ENCODE measurements at places on chromosomes 5 and 9.

DNA sequence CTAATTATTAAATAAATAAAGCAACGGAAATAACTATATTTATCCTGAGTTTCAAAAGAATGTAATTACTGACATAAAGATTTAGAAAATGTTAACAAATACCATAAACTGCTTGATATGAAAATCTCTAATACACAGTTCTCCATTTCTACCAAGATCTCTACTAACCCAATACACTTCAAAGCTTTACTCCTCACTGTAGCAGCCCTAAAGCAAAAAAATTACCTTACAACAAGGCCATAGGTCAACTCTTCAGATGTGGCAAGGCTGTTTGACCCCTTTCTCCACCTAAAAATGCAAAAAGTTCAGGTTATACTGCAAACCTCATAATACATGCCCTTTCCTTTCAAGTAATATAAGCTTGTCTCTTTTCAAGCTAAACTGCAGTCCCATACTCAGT lies 96.7 kb downstream of the UGCG start:
- DNase-seq = no peak

DNA sequence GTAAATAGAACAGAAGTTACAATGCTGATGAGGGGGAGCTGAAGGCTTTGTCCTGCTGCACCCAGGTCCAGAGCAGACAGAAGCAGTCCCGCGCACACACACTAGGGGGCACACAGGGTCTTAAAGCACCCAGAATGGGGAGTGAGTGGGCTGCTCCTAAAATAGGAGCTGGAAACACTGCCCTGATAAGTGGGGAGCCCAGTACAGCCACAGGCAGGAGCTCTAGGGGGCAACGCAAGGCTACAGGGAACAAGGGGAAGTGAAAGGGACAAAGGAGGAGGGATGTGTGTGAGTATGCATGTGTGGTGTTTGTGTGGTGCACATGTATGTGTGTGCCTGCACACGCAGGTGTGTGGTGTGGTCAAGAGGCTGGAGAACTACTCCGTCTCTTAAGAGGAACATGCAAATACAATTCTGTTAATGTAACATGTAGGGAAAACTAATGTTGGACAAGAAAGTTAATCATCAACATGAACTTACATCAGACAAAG lies 191.5 kb downstream of the ROR2 start:
- peak; percentile 66 for DNase-seq

DNA sequence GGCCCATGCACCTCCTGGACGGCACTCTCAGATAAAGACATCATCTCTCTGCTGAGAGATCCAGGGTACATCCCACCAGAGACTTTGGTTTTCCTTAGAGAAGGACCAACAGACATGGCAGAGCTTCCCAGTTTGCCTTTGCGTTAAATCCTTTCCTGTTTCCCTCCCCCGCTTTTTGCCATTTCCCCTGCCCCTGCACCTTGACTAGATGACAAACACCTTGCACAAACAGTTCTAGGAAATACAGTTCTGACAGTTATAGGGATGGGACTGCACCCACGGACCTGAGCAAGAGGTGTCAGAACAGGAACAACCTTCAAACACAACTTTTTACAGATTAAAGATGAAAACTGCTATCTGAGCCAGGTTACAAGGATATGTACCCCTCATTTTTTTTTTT lies 288.9 kb downstream of the MSX2 start:
- no peak for DNase-seq

DNA sequence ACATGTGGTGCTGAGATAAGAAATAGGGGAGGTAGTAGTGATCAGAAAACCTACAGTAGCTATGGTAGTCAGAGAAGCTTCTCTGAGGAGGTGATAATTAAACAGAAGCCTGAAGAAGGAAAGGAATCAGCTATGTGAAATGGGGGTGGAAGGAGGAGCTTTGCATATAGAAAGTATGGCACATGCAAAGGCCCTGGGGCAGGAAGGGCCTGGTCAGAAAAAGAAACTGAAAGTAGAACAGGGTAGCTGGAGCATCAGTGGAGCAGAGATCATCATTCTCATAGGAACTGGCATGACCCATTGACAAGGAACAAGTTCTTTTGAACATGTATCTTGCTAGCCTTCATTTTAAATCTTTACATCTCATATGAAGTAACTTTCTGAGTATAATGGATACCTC lies 80.7 kb upstream of the ADRA1B start:
- no peak for DNase-seq

DNA sequence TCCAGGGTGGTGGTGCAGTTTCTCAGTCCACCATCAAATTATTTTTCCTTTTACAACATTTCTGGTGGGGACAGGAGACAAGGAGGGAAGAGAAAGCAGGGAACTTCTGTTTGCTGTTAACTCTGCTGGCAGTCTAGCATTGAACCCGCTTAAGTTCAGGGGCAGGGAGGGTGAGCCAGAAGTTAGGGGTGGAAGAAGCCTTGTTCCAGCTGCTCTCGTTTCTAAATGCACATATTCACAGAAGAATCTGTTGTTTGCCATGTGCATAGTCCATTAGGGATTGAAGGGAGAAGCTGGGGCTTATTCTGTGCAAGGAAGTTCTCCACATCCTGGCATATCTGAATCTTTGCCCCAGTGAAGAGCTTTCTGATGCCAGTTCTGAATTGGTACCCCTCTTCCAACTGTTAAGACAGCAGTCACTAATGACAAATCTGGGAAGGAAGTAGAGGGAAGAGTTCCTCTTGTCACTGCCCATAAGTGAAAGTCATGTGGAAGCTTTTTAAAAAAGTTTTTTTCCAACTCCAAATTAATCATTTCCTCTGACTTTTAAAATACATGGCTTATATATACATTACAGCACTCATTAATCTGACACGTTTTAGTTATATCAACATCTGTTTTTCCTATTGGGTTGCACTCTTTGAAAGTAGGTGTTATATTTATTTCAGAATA lies 32.6 kb upstream of the ACOT12 start:
- no peak for DNase-seq

DNA sequence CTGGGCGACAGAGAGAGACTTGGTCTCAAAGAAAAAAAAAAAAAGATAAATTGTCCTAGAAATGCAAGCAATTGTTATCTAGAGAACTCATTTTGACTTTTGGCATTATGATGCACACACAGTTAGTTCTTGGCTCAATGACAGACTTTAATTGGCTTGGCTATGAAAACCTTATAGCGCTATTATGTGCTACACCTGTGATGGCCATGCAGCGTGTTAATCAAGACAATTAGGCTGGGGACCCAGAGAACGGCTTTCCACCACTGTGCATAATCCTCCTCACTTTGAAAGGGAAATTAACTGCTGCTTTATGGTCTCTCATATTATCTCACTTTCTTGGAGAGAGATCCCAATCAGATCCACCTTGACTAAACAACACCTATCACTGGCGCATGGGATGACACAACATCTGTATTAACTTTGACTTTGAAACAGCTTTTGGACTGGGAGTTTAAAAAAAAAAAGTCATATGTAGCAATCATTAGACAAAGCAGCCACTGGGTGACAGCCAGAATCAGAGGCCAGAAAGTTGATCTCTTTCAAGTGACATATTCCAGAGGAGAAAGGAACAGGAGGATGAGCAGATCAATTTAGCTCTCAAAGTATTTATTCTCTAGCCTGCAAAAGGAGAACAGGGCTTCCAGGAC lies 132.5 kb downstream of the PPP2R2B start:
- DNase-seq = no peak

DNA sequence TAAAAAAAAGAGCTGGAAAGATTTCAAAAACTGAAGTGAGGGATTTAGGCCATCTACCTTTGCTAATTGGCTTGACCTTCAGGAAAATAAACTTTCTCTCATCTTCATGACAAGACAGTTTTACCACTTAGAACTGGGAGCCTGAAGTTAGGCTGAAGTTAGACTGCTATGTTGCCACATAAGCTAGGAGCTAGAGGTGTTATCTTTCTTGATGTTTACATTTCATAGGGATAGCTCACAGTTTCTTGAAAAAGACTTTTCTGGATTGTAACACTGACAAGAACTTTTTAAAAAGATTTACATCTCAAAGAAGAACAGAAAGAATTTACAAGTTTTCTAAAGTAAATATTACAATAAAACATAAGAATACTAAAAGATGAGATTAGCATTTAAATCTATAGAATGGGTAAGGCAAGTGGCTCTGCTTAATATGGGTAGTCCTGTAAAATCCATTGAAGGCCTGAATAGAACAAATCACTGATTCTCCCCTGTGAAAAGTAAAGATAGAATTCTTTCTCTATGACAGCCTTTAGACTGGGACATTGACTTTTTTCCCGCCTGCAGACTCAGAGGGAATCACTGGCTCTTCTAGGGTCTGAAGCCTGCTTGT lies 1665.4 kb upstream of the CDH9 start:
- DNase-seq = no peak

GRCh38 chr5:38500573-38501260 lies 55.7 kb downstream of the LIFR start:
- DNase-seq = no peak

- peak; percentile 73 for DNase-seq
Measured at GRCh38 chr5:173629628-173630027, 13.2 kb upstream of the BOD1 start.

- DNase-seq = no peak
Measured at GRCh38 chr9:115230924-115231515, 113.1 kb upstream of the TNC start.

- no peak for DNase-seq
Measured at GRCh38 chr5:83714810-83715209, 5.8 kb downstream of the HAPLN1 start.

DNA sequence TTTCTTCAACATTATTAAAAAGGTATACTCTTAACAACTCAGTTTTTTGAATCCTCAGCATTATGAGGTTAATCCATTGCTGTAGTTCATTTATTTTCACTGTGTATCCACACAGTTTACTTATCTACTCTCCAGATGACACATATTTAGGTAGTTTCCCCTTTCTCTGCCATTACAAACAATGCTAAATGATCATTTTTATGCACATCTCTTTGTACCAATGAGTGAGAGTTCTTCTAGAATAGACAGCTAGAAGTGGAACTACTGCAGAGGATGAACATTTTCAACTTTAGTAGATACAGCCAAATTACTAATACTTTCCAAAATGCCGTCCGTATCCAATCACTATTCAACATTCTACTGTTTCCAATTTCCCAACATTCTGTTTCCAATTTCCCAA lies 11.5 kb downstream of the AFF4 start:
- no peak for DNase-seq

DNA sequence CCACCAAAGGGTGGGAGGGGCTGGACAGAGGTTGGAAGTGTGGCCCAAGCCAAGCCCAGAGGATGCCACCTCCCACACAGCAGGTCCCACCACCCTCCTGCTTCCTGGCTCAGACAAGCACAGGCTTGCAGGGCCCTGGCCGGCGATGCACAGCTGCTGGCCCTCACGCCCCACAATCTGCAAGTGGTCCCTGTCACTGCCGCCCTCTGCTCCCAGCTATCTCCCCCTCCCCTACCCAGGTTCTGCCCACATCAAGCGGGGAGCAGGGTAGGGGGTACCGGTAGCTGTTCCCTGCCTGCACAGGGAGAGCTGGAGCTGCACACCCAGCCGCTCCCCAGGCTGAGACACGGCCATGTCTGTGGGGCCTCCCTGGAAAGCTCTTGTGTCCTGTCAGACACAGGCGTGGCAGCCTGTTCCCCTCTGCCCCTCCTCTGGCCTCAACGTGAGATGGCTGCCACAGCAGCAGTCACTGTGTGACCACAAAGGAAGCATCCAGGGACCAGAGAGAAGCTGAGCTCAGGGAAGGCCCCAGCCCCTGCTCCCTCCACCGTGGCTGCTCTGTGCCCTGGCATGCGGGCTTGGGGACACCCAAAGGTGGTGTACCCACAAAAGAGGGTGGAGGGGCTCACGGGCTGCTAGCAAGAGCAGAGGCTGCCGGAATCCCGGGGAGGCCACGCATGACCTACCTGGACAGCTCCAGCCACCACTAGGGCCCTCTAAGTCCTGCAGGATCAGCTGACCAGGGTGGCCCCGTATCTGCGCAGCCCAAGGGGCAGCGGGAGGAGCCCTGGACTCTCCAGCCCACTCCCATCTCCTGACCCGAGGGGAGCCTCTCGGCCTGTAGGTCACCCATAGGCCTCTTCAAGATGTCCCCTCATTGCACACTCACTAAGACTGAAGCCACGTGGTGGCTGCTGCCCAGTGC lies 10.9 kb upstream of the ZDHHC11 start:
- no peak for DNase-seq

GRCh38 chr9:68597362-68597997 lies 56.8 kb upstream of the TMEM252 start:
- DNase-seq = no peak

DNA sequence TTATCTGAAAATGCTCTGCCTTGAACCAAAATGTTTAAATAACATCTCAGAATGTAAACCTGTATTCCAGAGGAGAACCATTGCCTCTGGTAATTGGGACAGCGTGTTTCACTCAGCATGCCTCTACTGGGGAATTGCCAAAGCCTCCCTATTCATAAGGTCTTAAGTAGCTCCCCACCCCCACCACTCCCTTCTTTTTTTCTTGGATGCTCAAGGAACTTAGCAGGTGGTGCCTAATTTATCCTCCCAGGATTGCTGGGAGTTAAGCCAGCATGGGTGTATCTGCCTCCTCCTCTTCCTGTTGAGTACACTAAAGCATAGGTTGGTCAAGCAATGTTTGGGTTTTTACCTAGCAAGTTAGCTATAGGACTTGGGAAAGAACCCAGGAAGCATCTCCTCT lies 220.2 kb downstream of the DMAC1 start:
- DNase-seq = no peak

GRCh38 chr5:150762211-150762610 lies 3.4 kb upstream of the DCTN4 start:
- no peak for DNase-seq

GRCh38 chr5:160312960-160313727 lies 780 bp upstream of the CCNJL start:
- no peak for DNase-seq

GRCh38 chr9:20085842-20086241 lies 297.0 kb upstream of the SLC24A2 start:
- DNase-seq = no peak

- no peak for DNase-seq
Measured at GRCh38 chr9:2798423-2798822, 45.5 kb downstream of the PUM3 start.

GRCh38 chr5:123047706-123048105 lies 11.2 kb upstream of the PPIC start:
- no peak for DNase-seq

DNA sequence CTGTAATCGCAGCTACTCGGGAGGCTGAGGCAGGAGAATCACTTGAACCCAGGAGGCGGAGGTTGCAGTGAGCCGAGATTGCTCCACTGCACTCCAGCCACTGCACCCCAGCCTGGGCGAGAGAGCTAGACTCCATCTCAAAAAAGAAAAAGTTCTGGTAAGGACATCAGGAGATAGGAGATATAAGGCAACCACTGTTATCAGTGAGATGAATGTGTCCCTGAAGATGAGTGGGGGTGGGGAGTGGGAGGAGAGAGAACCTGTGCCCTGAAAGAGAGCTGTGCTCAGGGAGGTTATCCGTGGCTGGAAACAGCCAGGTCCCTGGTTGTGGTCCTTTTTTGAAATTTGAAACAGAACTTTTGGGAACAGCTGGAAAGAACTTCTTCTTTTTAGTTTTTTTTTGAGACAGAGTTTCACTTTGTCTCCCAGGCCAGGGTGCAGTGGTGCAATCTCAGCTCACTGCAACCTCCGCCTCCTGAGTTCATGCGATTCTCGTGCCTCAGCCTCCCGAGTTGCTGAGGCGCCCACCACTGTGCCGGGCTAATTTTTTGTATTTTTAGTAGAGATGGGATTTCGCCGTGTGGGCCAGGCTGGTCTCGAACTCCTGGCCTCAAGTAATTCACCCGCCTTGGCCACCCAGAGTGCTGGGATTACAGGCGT lies 2.6 kb downstream of the PTPA start:
- no peak for DNase-seq

- no peak for DNase-seq
Measured at GRCh38 chr9:114746591-114747346, 59.1 kb downstream of the TNFSF15 start.

Measured in HEK293T (cell line).